ENCODE measurements at places on chromosomes 6 and 20. TPM values are rescaled to one million over a fixed set of nuclear protein-coding genes. Genes with fewer than 3 reads are reported as not detected.

DNA sequence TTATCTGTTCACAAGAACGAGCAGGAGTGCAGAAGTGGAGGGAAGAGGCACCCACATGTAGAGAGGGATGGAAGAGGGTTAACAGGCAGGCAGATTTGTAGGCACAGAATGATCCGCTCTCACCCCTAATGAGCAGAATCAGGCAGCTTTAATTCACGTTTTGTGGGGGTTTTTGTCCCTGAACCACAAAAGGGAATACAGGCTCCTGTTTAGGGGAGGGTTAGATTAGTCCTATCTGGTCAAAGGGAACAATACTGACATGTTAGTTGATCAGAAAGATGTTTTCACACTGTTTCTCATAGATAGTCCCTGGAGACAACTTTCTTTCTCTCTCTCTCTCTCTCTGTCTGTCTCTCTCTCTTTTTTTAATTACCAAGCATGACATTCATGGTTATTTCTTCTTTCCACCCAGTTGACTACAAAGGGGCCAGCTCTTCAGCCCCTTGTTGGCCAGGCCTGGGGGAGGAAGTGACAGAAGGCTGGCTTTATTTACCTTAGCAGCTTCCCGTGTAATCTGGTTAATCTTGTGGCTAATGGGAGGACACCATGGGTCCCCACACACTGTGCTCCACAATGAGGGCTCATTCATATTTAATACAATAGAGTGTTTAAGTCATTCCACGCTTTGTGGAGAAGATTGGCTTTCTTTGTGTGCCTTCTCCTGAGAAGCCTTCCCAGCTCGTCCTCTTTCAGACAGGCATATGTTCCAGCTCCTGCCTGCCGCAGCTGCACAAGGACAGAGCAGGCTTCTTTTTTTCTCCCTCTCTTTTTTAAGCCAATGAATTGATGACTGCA, 958.8 kb downstream of the TFAP2A start:
- DNase-seq = no peak

C6orf52 gene
- polyA plus RNA-seq = 4.0 TPM

- no peak for DNase-seq
These were observed 851.3 kb upstream of the MAN1A1 start for GRCh38 chr6:120200853-120201252.

- no peak for DNase-seq
These were observed 385.5 kb downstream of the HDGFL1 start for GRCh38 chr6:22954749-22955385.

GRCh38 chr6:105760746-105761145, 325.4 kb upstream of the PRDM1 start:
- no peak for DNase-seq

ULBP2 gene
- 0.65 TPM for polyA plus RNA-seq

SSTR4 gene
- 0.11 TPM for polyA plus RNA-seq

DNA sequence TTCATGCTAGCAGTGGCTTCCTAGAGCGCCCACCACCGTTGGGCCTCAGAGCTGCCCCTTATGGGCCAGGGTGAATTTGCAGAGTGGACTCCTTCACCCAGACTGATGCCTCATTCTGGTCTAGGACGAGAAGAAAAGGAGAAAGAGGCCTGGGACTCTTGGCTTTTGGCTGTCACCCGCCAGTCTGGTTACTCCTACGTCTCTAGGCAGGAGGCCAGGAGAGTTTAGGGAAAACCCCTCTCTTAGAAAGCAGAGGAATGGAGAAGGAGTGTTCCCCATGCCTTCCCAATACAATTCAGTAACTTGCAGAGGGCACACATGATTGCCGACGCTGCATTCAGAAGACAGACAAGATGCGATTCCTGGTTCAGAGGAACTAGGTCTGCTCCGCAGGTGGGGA, 70.1 kb downstream of the CDC5L start:
- no peak for DNase-seq

DNA sequence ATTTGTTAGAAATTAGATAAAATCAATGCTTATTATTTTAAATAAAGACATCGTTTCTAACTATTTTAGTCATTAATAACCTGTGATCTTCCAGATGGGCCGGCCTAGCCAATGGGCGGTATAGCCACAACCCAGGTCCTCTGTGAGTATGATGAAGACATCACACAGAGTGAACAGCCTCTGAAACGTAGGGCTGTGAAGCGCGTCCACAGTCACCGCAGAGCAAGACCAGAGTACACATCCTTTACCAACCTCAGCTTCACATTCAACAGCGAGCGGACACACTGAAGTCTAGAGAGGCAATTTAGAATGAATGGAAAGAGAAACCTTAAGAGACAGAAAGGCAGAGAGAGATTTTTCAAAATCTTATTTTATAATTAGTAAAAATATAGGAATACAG, 125.0 kb upstream of the RPS6KA2 start:
- no peak for DNase-seq

GRCh38 chr6:13237318-13237717, 91.0 kb downstream of the TBC1D7 start:
- no peak for DNase-seq

FAM120B gene
- polyA plus RNA-seq = 38.5 TPM

CDSN gene
- polyA plus RNA-seq = not detected

DNA sequence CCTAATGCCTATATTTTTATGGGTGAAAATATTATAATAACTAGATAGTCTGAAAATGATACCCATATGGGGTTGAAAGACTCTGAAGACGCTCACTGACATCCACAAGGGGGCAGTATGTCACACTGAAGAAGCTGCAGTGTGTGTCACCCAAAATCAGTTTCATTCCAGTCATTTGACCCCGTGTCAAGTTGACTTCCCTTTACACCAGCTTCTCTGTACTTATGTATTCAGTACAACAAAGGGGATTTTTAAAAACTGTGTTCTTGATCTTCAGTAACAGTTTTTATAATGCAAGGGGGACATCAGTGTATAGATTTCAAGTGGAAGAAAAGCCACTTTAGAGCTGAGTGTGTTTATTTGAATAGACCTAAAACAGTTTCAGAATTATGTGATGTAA, 19.3 kb downstream of the FAXC start:
- no peak for DNase-seq

PLCB1 gene
- 51.5 TPM for polyA plus RNA-seq

GRCh38 chr20:31712112-31712553, 10.5 kb downstream of the BCL2L1 start:
- no peak for DNase-seq

IPCEF1 gene
- 5.6 TPM for polyA plus RNA-seq

GRCh38 chr6:71724456-71725125, 161.8 kb upstream of the RIMS1 start:
- DNase-seq = no peak

ULBP1 gene
- polyA plus RNA-seq = 1.7 TPM

DNA sequence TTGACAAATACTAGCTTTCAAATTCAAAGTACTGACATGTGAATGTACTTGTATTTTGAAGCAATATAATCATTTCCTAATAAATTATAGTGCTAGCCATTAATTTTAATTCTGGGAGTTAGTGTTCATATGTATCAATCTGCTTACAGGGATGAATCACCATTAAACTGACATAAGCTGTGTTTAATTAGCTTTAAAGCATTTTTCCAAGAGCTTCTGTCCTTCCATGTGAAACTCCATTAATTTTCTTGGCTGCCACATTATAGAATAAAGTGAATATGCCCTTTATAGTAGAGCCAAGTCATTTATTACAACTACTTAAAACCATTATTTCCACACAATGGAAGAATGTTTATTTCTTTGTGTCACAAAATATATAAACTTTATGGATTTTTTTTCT, 150.8 kb downstream of the COL21A1 start:
- DNase-seq = no peak

HLA-DQB2 gene
- 1.3 TPM for polyA plus RNA-seq

LATS1 gene
- 35.8 TPM for polyA plus RNA-seq

TFEB gene
- polyA plus RNA-seq = 8.4 TPM

Measured in right renal cortex interstitium (tissue), 3 donors.